GM18507 (cell line): ENCODE measurements at places on chromosomes 16 and 17.
A peak's percentile ranks its signal among the peaks of the same experiment; 100 is the strongest.

DNA sequence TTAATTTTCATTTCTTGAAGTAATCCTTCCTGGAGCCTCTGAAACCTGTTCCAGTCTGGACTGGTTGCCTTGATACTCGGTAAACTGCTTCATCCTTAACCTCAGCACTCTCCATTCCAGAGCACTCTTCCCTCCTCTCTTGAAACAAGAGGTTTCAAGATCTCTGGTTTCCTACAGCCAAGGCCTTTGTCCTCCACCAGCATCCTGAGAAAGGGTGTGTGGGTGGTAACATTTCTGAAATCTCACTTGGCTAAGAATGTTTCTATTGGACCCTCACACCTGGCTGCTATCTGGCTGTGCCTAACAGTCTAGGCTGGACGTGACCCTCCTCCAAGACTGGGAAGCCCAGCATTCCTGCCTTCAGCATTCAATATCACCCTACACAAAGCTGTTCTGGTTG, 99.7 kb downstream of the CYTH1 start:
- no peak for DNase-seq

DNA sequence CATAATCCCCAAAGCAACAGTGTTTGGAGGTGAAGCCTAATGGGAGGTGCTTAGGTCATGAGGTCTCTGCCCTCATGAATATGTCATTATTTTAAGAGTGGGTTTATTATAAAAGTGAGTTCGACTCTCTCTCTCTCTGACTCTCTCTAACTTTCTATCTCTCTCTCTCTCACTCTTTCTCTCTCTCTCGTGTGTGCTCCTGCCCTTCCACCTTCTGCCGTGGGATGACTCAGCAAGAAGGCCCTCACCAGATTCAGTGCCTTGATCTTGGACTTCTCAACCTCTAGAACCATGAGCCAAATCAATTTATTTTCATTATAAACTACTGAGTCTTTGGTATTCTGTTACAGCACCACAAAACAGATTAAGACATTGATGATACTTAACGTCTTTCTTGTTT, 53.7 kb upstream of the TANC2 start:
- no peak for DNase-seq

GRCh38 chr16:24729951-24730815, 732 bp downstream of the TNRC6A start:
- DNase-seq: peak; percentile 1

DNA sequence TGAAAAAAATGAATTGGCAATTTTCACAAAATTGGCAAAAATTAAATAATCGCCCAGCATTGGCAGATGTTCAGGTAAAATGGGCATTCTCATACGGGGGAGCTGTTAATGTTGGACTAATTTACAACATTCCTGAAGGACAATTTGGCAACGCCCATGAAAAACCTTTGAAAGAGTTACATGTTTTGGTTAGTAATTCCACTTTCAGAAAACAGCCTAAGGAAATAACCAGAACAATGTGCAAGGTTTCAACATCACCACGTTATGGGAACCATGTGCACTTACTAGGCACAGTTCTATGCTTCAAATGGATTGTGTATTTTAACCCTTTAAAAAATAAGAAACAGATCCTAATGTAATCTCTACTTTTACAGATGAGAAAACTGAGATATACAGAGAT, 62.7 kb downstream of the CDYL2 start:
- no peak for DNase-seq
